ENCODE measurements at places on chromosomes 5 and 9.

DNA sequence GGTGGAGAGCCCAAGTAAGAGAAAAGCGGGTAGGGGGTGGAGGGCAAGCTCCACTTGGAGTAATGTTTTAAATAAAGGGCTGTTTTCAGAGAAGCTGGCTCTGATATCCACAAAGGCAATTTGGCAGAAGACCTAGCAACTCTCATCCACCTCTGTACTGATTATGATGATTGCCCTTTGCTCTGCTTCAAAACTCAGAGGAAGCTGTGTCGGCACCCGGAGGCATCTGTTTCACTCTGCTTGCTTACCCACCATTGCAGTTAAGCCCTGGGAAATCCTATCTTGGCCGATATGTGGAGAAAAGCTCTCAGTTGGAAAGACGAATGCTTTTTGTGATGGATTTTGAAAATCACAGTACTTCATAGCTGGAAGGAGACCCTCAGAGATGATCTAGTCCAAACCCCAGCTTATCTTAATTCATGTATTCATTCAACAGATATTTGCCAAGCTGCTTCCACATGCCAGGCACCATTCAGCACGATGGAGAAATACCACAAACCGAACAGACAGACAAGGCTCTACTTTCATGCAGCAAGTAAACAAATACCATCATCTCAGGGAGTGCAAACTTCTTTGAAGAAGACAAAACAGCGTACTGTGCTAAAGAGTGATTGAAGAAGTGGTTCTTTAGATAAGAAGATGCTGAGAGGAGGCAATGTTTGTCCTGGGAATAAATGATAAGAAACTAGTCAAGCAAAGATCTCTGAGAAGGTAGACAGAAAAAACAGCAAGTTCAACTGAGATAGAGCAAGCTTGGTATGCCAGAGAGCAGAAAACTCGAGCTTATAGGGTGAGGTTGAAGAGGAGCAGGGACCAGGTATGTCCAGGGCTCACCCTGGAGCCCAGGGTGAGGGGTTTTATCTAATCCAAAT lies 140.4 kb upstream of the SPDL1 start:
- DNase-seq: no peak

- no peak for DNase-seq
These were observed 168.3 kb downstream of the PIK3R1 start for GRCh38 chr5:68383888-68384310.

GRCh38 chr5:56755036-56755555 lies 60.3 kb upstream of the MAP3K1 start:
- no peak for DNase-seq

GRCh38 chr9:112680731-112681402 lies 37.0 kb downstream of the INIP start:
- DNase-seq: no peak

- no peak for DNase-seq
These were observed 30.7 kb upstream of the TGFBR1 start for GRCh38 chr9:99073985-99074901.

DNA sequence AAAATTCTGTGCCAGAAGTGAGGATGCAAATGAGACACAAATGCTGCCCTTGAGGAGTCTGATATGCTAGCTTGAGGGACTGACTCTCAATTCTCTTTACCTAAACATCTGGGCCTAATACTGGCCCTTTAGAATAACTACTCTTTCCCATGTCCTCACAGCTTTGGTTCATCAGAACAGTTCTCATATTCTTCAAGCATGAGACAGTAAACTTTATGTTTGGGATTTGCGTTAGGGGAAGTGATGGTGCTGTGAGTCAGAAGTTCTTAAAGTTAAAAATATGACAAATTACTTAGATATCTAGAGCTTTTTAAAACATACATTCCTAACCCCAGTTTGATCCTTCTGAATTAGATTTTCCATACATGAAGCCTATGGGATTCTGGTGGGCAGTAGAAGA lies 665.0 kb upstream of the RGMB start:
- peak; percentile 24 for DNase-seq

All from epithelial cell of prostate (primary cell).